ENCODE measurements at places on chromosomes 16 and 17.

GRCh38 chr16:29835926-29836325 is 15.7 kb downstream of the MVP start:
- no peak for DNase-seq

- no peak for DNase-seq
Observed at GRCh38 chr16:80893686-80894085, 89.3 kb upstream of the CDYL2 start.

GRCh38 chr17:75754378-75755204 is 10.4 kb downstream of the GALK1 start:
- DNase-seq = no peak

GRCh38 chr17:1179112-1179817 is 516 bp downstream of the ABR start:
- DNase-seq = no peak

DNA sequence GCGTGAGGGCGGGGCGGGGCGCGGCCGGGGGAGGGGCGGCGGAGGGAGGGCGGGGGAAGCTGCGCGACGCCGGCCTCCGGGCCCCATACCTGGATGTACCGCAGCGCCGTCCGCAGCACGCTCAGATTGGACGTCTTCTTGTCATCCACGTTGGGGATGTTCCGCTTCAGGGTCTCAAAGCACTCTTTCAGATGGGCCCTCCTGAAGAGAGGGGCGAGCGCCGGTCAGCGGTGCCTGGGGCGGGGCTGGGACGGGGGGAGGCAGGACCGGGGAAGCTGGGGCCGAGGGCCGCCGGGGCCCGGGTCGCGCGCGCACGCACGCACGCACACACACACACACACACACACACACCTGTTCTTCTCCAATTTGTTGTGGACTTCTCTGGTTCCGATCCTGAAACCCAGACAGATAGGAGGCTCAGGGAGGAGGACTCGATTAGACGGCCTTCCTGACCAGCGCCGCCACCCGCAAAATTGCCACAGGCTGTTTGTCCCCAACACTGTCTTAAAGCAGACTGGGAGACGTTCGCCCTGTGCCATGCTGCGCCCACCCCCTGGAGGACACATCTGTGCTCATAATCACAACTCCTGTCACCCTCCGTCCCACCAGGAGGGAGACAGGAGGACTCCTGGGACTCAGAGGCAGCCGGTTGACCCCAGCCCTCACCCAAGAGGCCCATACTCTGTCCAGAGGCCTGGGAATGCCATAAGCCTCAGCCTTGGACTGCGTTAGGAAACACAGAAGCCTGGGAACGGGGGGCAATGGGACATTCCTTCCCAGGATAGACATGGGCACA is 6.7 kb downstream of the MNT start:
- no peak for DNase-seq

DNA sequence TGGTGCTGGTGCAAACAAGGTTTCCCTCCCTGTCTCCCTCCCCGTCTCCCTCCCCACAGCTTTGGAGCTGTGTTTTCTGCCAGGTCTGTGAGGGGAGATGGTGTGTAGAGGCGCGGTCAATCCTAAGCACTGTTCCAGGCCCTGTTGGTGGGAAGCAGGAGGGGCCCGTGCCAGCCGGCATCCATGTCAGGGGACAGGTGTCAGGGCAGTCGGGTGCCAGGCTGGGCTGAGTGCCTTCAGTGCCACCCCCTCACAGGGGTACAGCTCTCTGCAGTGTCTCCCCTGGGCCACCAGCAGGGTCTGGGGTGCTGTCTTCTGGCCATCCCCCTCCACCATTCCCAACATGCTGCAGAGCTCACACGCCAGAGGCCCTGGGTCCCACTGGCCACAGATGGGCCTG is 73.6 kb downstream of the KLHDC4 start:
- no peak for DNase-seq

GRCh38 chr16:53925107-53925410 is 221.1 kb downstream of the FTO start:
- DNase-seq = no peak

- no peak for DNase-seq
Observed at GRCh38 chr17:40301315-40301714, 7.7 kb upstream of the RARA start.

GRCh38 chr17:82880620-82881323 is 41.0 kb upstream of the ZNF750 start:
- no peak for DNase-seq

- no peak for DNase-seq
Observed at GRCh38 chr16:89266521-89267134, 49.1 kb downstream of the ZNF778 start.

GRCh38 chr17:6654841-6655731 is 3.5 kb downstream of the C17orf100 start:
- no peak for DNase-seq

GRCh38 chr16:85675251-85675874 is 13.4 kb downstream of the GINS2 start:
- no peak for DNase-seq

DNA sequence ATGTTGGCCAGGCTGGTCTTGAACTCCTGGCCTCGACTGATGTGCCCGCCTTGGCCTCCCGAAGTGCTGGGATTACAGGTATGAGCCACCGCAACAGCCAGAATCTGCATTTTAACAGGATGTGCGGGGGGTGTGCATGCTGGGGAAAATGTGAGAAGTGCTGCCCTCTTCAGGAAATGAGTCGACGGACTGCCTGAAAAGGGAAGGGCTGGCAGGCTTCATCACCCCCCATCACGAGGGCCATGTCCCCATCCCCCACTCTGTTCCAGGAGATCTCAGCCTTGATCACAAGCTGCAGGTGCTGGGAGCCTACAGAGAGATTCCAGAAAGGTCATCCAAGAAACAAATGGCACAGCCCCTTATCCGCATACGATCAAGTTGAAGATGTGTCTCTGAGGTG is 195.3 kb upstream of the RPL38 start:
- DNase-seq = no peak

GRCh38 chr16:16050106-16050505 is 100.7 kb downstream of the ABCC1 start:
- no peak for DNase-seq

- DNase-seq = no peak
Observed at GRCh38 chr17:28047806-28048205, 5.3 kb downstream of the NLK start.

- DNase-seq = peak; percentile 30
Observed at GRCh38 chr16:1048442-1049112, 24.0 kb upstream of the SSTR5 start.

DNA sequence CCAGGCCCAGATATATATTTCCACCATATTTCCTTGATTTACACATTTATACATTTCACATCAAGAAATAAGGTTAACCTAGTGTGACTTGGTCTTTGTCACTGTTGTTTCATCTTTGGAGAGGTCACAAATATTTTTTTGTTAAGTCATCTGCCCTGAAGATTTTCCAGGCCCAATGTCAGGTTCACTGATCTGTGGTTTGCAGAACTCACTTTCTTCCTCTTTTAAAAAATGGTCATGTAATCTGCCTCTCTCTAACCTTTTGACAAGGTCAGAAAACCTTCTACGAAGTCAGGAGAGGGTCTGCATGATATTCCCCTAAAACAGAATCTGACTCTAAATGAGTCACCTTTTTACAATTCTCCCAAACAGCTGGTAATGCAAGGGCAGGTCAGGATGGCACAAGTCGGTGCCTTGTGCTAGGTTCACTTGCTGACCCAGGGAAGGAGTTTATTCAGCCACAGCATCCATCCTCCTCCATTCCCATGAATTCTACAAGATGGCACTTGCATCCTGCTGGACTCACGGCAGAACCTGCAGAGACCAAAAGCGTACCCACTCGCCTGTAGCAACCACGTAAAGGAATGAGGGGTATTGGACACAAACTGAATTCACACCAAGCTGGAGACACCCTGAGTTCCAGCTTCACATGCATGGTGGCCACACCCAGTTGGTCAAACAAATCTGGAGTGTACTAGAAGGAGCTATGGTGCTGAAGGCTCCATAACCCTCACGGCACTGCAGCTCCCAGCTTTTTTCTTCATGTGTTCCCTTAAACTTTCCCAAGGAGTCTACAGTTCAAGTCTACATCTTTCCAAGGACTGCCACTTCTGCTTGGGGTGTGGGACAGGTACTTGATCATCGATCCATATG is 1.6 kb upstream of the KIAA0513 start:
- DNase-seq = no peak

- no peak for DNase-seq
Observed at GRCh38 chr16:53034306-53034705, 18.4 kb downstream of the CHD9NB start.

GRCh38 chr17:72274614-72275013 is 153.8 kb downstream of the SOX9 start:
- no peak for DNase-seq

DNA sequence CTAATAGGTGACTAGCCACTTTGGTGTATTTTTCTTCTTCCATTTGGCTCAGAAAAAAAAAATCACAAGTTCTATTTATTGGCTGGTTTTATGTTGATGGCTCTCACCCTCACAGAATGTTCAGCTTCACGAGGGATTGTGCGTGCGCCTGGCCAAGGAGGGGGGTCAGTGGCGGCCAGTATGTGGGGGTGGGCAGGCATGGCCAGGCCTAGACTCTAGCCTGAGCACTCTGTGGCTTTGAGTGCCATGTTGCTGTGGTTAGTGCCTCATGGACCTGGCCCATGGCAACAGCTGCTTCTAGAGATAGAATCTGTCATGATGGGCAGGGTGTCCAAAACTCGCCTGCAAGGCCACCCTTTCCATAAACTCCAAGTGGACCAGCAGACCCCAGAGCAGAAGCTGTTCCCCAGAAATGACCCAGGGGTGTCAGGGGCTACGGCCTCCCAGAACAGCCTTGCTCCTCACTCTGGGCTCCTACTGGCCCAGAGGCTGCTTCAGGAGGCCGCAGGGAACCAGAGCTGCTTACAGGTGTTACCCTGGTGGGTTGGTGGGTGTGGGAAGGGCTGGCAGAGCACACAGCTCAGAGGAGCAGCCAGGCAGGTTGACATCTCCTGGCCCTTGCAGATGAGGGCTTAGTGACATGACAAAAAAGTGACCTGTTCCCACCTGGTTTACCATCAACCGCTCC is 124.9 kb downstream of the SOCS1 start:
- no peak for DNase-seq

DNA sequence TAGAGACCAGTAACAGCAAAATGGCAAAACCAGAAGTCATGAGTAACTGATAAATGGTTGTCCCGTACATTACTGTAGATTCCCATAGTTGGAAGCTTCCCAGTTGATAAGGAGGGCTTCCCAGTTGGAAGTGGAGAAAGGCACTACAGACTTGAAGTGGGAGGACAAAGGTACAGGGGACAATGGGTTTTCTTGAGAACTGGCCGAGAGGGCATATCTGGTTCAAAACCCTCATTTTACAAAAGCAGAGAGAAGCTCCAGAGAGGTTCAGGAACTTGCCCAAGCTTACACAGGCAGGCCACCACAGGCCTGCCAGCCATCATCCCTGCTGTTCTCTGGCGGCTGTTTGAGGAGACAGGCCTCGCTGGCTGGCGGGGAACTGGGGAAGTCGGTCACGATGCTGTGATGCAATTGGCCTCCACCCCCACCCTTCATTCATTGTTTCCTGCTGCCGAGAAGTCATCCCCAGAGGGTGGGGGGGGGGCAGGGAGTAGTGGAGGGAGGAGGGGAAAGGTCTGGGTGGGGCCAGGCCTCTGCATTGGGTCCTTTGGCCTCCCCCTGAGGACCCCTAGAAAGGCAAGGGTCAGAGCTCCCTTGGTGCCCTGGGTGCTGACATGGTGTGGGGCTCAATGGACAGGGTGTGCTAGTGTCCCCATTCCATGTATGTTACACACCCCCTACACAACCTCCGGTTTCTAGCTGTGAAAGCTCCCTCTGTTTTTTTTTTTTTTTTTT is 3.0 kb downstream of the UBALD2 start:
- no peak for DNase-seq

GRCh38 chr17:76720941-76721340 is 5.5 kb downstream of the JMJD6 start:
- no peak for DNase-seq

DNA sequence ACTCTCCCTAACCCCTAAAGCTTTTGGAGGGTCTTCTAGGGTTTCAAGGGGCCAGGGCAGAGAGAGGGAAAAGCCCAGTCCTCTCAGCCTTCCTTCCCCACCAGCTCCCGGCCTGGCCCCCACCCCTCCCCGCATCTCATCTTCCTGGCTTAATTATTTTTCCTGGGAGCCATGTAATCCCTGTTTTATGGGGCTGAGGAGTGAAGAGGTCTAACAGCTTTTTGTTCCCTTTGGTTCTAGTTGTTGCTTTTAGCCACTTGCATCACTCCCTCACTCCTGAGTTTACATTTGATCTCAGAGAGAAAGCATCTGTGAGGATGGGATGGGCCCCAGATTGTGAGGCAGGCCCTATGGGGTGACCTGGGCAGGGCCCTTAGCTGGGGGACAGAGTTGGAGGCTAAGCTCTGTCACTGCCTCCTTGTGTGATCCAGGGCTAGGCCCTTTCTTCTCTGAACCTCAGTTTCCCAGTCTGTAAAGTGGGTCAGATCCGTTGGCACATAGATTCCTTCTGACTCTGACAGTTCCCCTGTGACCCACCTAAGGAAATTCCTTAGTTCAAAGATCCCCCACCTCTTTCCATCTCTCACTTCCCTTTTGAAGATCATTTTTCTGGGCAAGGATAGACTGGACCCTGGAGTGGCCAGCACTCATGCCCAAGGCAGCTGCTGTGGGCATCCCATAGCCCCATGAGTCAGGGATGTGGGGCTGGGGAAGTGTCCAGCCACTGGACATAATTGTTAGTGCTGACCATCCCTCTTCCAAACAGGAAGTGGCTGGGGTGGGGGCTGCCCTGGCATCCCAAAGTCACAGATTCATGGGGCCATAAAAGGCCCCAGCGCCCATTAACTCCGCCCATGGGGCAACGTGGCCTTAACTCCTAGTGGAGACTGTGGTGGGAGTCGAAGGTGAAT is 20.1 kb downstream of the UNC119 start:
- DNase-seq = no peak

GRCh38 chr16:87248714-87249113 is 68.5 kb downstream of the C16orf95 start:
- no peak for DNase-seq

DNA sequence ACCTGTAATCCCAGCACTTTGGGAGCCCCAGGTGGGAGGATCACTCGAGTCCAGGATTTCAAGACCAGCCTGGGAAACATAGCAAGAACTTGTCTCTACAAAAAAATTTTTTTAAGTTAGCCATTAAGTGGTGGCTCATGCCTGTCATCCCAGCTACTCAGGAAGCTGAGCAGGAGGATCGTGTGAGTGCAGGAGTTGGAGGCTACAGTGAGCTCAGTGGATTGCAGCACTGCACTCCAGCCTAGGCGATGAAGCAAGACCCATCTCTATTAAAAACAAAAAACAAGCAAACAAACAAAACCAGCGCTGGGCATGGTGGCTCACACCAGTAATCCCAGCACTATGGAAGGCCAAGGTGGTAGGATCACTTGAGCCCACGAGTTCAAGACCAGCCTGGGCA is 38.0 kb downstream of the HEATR3 start:
- DNase-seq = no peak

GRCh38 chr16:57089406-57089805 is 3.0 kb upstream of the CPNE2 start:
- peak; percentile 20 for DNase-seq

- no peak for DNase-seq
Observed at GRCh38 chr17:64075913-64076312, 54.0 kb downstream of the ERN1 start.

Measured in NCI-H187 (cell line).